ENCODE measurements at places on chromosomes 13 and 19.

- no peak for DNase-seq
Observed at GRCh38 chr13:99305158-99305557, 2.0 kb downstream of the GPR183 start.

DNA sequence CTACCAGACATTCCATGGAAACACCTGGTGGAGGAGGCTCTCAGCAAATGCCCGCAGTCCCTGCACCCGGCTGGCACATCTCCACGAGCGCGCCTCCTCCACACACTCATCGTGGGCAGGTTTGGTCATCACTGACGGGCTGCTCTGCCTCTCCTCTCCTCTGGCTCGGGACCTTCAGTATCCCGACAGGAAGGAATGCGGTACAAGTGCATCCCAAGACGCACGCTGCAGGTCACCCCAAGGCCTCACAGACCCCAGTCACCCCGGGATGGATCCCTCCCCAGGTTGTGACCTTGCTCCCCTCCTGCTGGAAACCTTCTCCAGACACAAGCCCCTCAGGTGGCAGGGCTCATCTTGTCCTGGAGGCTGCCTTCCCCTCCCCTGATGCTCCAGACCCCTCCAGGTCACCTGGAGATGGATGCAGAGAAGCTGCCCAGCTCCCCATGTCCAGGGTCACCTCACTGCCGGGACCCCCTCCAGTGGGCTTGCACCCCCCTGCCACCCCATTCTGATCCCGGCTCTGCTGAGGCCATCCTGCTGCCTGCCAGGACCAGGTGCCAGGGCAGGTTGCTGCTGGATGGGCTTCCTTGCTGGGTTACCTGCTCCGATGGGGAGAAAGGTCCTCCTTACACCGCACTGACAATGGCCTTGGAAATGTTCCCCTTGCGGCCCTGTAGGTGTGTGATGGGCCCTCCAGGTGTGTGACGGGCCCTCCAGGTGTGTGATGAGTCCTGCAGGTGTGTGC, 29.9 kb downstream of the C13orf46 start:
- no peak for DNase-seq

DNA sequence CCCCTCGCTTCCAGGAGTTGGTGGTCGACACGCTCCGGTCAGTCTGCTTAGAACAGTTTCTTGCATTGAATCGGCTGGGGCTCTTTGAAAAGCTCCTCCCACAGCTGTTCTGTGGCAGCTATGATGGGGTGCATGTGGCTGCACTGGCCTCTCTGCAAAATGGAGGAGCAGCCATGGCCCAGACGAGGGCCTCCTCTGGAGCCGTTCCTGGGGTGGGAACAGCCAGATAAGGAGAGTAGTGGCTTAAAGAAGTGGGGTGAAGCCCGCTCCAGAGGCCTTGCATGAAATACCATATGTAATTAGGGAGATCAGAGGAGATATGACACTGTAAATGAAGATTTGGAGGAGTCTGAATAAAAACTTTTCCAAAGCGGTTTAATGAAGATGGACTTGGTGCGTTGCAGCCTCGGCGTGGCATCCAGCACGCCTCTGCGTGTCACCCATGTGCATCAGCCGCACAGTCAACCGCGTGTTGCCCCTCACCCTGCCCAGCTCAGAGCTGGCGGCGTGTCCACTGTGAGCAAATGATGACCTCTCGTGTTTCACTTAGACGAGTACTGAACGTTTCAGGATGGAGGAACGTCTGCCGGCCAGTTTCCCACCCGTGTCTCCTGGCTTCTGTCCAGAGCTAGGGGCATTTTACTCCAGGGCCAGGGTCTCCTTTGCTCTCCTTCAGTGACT, 199.2 kb downstream of the TEX29 start:
- no peak for DNase-seq

GRCh38 chr19:38900202-38900629, 447 bp downstream of the NFKBIB start:
- DNase-seq: no peak

- no peak for DNase-seq
Observed at GRCh38 chr13:49082653-49083536, 107.2 kb downstream of the FNDC3A start.

DNA sequence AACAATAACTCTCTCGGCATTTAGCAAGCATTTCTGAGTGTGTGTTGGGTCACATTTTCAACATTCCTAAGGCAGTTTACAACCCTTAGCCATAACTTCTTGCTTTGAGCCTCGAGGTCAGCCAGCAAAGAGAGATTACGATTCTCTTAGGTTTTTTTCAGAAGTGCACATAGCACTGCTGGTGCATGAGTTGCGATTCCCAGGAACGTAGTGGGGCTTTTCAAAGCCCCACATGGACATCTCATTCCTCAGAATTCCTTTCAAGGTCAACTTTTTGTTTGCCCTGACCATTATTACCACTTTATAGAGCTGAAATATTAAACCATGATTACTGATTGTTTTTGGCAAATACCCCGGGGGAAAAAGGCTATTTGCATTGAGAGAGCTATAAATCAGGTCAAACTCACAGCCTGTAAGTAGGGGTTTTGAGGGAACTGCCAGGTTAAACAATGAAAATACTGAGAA, 705.3 kb downstream of the GPC5 start:
- DNase-seq: no peak

GRCh38 chr13:24744247-24744646, 19.7 kb upstream of the RNF17 start:
- no peak for DNase-seq

DNA sequence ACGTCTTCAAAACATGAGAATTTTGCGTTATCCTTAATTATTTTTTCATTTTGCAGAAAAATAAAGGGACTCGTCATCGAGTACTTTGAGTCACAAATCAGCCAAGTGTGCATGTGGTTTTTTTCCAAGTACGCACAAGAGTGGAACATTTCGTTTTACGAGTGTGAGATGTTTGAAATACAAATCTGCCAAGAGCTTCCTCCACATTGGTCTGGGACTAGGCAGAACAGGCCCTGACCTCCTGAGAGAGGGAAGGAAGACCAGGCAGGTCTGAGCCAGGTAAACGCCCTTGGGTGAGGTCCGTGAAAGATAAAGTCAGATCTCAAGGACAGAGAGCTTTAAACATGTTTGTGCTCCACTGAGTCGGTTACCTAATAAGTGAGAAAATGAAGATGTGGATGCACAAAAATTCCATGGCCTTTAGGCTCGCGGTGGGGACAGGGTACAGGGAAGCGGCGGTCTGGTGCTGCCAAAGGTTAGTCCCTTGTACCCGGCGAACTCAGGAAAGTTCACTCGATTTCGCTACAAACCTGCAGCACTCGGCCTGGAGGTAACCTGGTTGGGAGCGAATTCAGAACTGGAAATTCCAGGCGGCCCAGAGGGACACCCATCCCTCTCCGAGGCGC, 473 bp upstream of the ITM2B start:
- DNase-seq: no peak

- DNase-seq: no peak
Observed at GRCh38 chr13:80989241-80989640, 648.3 kb upstream of the SPRY2 start.

DNA sequence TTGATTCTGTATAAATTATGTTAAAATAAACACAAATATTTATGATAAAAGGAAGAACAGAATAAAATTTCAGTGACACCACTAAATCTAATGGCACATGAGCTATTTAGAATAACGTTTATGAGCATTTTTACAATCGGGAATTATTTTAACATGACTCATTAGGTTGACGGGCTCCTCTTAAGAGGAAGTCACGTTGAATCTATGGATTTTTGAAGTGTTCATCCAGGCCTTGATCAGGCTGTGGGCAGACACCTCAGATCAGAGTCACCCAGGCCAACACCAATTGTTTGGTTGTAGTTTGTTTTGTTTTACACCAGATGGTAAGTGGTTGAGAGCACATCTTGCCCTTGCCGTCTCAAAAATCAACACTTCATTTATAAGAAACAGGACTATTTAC, 257.8 kb downstream of the FOXO1 start:
- no peak for DNase-seq

DNA sequence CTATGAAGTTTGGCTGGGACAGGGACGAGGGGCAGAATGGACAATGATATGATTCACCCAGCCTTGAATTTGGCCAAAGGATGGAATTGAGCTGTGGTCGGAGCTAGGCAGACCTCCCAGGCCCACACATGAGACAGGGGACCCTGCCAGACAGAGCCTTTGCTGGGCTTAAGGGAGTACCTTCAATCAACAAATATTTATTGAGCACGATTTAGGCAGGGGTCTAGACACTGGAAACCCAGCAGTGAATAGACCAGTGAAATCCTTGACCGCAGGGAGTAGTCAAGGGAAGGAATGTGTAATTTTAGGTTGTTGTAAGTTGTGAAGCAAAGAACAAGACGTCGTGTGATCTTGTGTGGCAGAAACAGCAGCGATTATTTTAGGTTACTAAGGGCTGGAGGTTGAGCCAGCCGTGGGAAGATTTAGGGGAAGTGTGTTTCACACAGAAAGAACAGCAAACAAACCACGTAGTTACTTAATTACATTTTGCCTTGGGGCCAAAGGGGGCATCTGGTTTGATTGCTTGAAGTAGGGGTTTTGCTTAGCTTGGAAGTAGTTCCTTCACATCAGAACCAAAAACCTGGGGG, 16.9 kb upstream of the AP1M2 start:
- no peak for DNase-seq

DNA sequence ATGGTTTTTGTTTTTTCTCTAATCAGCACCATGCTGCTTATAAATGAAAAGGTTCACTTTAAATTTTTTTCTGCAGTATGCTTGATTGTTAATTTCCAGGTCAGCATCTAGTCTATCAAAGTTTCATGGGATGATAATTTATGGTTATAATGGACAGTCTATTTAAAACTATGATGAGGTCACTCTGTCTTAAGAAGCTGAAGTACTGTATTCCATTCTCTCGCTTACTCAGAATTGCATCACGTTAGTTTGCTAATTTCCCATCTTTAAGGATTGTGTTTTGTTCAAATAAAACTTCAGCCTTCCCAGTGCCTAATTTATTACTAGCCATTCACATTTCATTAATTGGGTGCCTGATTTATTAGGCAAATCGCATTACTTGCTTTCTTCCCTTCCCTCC, 94.3 kb downstream of the GPC6 start:
- no peak for DNase-seq

- DNase-seq: no peak
Observed at GRCh38 chr19:15354566-15355296, 22.4 kb upstream of the BRD4 start.

GRCh38 chr13:101939370-101939769, 462.5 kb downstream of the FGF14 start:
- DNase-seq: no peak

DNA sequence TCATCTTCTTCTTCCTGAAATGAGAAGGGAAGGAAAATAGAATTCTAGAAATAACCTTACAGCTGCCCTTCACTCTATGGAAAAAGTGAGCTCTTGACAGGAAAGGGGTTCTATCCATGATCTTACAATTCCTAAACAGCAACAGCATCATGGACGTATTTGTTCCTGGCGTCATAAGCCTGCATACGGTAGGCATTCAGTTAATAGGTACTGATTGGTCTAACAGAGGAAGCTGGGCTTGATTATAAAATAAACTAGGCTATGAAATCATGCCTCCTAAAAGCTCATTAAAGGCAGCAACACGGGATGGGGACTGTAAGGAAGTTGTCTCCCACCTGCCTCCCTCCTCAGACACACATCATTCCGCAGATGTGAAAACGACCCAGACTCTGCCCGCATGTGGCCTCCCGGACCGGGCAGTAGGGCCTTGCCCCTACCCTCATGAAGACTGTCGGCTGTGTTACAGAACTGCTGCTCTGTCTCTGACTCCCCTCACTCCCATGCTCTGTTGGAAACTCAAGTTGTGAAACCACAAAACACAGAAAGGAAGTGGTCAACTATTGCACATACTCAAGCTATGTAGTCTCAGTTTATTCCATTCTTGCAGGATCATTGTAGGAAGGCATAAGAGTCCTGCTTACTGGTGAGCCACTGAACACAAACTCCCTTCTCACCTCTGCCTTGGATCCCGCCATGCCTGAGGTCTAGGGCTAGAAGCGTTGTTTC, 129.8 kb downstream of the DLEU7 start:
- DNase-seq: no peak

GRCh38 chr19:42619271-42619670, 24.5 kb upstream of the CEACAM8 start:
- no peak for DNase-seq

- DNase-seq: no peak
Observed at GRCh38 chr19:29428071-29428470, 97.7 kb upstream of the VSTM2B start.

GRCh38 chr13:27962982-27963381, 6.1 kb downstream of the CDX2 start:
- no peak for DNase-seq

- no peak for DNase-seq
Observed at GRCh38 chr19:16587833-16588823, 15.9 kb upstream of the SLC35E1 start.

GRCh38 chr19:21022996-21023395, 2.5 kb downstream of the ZNF430 start:
- no peak for DNase-seq

- DNase-seq: no peak
Observed at GRCh38 chr13:33528896-33529295, 243.3 kb upstream of the STARD13 start.

DNA sequence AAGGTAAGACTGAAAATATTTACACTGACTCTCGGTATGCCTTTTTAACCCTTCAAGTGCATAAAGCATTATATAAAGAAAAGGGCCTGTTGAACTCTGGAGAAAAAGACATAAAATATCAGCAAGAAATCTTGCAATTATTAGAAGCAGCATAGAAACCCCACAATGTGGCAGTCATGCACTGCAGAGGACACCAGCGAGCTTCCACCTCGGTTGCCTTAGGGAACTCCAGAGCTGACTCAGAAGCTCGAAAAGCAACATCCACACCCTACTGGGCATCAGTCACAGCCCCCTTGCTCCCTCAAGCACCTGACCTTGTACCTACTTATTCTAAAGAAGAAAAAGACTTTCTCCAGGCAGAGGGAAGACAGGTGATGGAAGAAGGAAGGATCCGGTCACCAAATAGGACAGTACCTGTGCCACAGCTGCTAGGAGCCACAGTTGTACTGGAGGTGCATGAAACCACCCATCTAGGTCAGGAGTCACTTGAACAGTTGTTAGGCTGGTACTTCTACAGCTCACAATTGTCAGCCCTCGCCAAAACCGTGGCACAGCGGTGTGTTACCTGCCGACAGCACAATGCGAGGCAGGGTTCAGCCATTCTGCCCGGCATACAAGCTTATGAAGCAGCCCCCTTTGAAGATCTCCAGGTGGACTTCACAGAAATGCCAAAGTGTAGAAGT, 2.9 kb downstream of the ZNF816 start:
- no peak for DNase-seq

DNA sequence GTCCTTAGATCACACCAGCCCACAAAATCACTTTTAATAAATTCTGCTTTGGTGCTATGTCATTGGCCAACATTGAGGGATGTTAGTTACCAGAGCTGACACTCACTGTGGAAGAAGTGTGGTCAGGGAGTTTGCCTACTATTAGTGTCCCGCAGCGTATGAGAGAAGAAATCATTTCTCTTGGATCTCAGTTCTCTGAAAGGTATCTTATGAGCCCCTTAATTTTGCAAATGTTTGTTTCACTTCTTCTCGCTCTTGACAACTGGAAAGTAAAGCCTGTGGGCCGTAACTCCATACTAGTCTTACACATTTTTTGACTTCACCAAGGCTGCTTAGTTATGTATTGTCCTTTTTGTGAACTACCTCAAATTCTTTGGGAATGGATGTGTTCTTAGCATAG, 80.9 kb downstream of the FLT1 start:
- DNase-seq: no peak

GRCh38 chr13:33537676-33538075, 252.1 kb upstream of the STARD13 start:
- DNase-seq: no peak

- no peak for DNase-seq
Observed at GRCh38 chr19:52692431-52693008, 42.3 kb downstream of the ZNF611 start.
